ENCODE measurements at places on chromosomes 4 and X.

- no peak for DNase-seq
Observed at GRCh38 chrX:114508756-114509155, 75.1 kb upstream of the HTR2C start.

- DNase-seq: no peak
Observed at GRCh38 chrX:17710871-17711301, 26.4 kb upstream of the SCML1 start.

GRCh38 chr4:135548711-135549110 lies 1347.1 kb upstream of the PABPC4L start:
- no peak for DNase-seq

DNA sequence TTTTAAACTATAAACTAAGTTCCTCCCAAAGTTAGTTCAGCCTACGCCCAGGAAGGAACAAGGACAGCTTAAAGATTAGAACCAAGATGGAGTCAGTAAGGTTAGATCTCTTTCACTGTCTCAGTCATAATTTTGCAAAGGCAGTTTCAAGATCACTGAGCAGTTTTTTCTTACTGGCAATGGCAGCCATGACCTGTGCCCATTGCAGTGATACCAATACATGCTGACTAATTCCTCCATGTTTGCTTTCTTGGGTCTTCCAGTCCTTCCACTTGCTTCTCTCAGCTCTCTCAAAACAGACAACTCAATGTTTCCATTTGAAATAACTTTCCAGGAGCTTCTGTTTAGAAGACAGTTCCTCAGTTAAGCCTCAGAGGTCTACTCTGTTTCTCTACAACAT lies 79.5 kb downstream of the PCDH18 start:
- DNase-seq: no peak

DNA sequence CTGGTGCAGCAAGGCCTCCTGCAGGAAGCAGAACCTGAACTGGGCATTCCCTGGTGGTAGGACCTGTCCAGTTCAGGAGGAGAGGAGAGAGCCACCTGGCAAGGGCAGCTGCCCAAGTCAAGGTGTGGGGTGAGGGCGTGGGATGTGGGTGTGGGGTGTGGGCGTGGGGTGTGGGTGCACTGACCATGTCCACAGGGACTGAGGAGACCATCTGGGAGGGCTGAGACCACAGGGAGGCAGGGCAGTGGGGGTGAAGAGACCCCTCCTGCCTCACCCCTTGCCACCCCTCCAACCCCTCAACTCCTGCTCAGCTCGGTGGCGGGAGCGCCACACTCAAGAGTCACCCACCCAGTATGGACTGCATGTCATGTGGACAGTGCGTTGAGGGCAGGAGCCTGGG lies 117.9 kb downstream of the CPZ start:
- no peak for DNase-seq
